ENCODE measurements at places on chromosomes 6 and 20. TPM values are rescaled to one million over a fixed set of nuclear protein-coding genes. Genes with fewer than 3 reads are reported as not detected.

The PAK5 gene
- not detected for total RNA-seq

- DNase-seq: no peak
Observed at GRCh38 chr6:135071541-135071940, 16.9 kb upstream of the HBS1L start.

The POM121L2 gene
- total RNA-seq: not detected

DNA sequence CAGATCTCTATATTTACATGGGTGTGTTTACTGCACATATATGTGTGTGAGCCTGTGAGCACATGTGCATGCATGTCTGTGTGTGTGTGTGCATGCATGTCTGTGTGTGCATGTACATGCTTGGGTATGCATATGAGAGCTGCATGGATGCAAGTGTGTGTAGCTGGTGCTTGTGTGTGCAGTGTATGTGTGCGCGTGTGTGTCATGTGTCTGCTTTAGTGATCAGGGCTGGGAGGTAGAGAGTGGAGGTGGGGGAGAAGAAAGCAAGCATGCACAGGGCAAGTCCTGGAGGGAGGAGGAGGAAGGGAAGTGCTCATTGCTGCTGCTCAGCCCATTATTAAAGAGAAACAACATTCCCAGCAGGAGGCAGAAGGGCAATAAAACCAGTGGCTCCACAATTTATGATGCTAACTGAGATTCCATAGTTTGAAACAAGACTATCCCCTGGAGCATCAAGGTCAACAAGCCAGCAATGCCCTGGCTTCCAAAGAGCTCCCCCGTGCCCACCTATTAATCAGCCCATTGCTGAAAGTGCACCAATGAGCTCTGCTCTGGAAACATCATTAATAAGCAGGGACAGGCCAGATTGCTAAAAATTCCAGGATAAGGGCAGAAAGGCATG lies 414.0 kb downstream of the MAFB start:
- no peak for DNase-seq

The DNAH8 gene
- 0.05 TPM for total RNA-seq

DNA sequence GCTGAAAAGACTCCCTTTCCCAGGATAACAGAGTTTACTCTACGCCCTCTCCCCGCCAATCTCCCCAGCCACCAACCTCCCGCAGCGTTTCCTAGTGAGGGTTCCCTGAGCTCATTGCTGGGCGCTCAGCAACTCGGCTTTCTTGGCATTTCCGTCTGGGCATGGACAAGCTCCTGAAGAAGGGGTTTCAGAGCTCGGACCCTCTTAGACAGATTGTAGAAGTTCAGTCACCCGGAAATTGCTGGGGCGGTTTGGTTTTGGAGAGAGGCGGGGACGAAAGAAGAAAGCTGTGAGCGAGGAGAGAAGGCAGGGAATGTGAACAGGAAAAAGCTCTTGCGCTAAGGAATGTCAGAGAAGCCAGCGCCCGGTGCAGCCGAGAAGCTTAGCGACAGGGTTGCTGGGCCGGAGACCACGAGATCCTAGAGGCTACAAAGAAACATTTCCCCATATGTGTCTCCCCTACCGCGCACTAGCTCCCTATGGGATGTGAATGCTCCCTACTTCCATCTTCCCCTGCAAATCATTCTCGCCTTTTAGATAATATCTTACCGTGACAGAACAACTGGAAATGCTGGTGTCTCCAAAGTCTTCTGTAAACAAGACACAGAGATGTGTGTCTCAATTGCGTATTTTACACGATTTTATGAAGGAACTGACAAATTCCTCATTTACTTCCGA lies 15.8 kb downstream of the POM121L2 start:
- DNase-seq: no peak

The SOX4 gene
- total RNA-seq: 10.3 TPM

DNA sequence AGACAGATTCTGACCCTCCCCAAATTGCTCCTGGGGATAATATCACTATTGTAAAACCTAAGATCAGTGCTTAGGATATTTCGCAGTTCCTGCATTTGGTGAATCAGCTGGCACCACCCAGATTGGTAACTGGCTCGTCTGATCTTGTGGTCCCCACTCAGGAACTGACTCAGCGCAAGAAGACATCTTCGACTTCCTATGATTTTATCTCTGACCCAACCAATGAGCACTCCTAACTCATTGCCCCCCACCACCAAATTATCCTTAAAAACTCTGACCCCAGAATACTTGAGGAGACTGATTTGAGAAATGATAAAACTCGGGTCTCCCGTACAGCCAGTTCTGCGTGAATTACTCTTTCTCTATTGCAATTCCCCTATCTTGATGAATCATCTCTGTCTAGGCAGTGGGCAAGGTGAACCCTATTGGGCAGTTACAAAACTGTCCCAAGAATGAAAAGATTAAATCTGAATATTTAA lies 55.7 kb upstream of the PRND start:
- no peak for DNase-seq

GRCh38 chr20:3224681-3225421 lies 14.1 kb downstream of the SLC4A11 start:
- no peak for DNase-seq

DNA sequence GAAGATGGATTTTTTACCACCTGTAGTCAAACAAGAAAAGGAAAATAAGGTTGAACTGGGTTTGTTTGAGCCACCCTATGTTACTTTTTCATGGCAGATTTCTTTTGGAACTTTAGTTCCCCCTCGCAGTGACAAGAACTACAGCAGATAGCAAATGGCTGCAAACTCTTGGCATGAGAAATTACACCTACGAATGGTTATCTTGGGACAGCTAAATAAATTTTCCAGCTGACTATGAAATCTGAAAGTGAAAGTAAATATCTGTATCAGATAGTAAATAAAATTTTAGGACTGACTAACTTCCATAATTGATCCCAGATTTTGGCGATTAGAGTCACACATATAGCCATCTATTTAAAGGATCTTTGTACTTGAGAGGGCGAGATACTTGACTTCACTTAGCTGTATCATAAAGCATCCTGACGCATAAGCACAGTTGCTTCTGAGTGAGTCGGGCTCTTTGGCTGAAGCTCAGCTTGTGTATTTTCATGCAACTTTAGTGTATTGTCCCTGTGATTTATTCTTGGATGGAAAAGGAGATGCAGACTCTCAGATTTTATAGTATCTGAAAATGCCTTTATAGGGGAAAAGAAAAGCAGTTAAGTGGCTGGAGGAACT lies 125.3 kb upstream of the B3GAT2 start:
- no peak for DNase-seq

- no peak for DNase-seq
Observed at GRCh38 chr6:111922454-111923297, 49.4 kb upstream of the FYN start.

The MOXD1 gene
- 2.0 TPM for total RNA-seq

DNA sequence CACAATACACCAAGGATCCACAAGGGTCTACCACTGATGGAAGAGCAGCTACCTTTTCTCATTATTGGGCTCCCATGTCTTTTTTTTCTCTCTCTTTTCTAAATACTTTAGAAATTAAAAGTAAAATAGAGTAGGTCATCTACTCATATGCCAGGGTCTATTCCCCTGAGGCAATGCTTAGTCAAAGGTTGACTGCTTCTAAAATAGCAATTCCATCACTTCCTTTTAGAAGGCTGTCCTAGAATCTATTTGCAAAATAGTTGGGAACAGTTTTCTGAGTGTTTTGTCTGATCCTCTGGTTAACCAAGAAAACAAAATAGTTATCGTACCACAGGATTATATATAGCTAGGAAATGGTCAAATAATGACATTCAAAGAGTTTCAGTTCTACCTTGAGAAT lies 174.1 kb downstream of the COL21A1 start:
- no peak for DNase-seq

The BEND6 gene
- 18.5 TPM for total RNA-seq

DNA sequence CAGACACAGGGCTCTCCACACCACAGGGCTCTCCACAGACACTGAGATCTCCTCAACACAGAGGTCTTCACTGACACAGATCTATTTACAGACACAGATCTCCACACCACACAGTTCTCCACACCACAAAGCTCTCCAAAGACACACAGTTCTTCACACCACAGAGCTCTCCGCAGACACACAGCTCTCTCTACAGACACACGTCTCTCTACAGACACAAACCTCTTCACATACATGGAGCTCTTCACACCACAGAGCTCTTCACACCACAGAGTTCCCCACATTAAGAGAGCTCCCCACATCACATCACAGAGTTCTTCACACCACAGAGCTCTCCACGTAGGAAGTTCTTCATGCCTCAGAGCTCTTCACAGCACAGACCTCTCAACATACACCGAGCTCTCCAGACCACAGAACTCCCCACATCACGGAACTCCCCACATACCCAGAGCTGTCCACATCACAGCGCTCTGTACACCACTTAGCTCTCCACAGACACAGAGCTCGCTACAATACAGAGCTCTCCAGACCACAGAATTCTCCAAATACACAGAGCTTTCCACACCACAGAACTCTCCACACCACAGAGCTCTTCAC lies 53.9 kb downstream of the ERMARD start:
- DNase-seq: peak; percentile 20

DNA sequence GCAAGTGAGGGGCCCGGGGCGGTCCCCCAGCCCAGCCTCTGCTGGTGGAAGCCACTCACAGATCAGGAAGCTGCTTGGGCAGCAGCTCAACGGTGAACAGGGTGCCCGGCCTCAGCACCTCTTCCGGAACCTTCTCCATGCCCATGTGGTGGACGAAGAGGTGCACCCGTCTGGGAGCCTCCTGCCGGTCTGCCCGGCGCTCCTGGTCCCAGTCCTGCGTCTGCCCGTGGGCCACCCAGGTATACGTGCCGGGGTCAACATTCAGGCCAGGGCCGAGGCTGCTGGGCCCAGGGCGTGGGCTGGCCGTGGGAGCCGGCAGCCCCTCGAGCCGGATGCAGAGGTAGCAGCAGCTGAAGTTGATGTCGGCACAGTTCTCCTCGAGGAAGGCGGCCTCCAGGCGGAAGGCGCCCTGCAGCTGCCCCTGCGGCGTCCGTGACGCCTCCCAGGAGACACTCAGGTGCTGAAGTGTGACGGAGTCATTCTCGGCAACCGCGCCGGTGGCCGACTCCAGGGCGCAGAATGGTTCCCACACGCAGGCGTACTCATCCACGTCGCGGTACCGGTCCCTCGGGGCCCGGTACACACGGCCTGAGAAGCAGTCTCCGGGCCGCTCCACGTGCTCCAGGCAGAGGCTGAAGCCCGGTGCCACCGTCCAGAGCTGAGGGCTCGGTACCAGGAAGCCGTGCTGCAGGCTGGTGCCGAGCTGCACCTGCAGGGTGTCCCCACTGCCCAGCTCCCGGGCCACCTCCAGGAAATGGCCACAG lies 8.7 kb downstream of the FNDC11 start:
- no peak for DNase-seq

The PRSS35 gene
- total RNA-seq: 2.8 TPM

DNA sequence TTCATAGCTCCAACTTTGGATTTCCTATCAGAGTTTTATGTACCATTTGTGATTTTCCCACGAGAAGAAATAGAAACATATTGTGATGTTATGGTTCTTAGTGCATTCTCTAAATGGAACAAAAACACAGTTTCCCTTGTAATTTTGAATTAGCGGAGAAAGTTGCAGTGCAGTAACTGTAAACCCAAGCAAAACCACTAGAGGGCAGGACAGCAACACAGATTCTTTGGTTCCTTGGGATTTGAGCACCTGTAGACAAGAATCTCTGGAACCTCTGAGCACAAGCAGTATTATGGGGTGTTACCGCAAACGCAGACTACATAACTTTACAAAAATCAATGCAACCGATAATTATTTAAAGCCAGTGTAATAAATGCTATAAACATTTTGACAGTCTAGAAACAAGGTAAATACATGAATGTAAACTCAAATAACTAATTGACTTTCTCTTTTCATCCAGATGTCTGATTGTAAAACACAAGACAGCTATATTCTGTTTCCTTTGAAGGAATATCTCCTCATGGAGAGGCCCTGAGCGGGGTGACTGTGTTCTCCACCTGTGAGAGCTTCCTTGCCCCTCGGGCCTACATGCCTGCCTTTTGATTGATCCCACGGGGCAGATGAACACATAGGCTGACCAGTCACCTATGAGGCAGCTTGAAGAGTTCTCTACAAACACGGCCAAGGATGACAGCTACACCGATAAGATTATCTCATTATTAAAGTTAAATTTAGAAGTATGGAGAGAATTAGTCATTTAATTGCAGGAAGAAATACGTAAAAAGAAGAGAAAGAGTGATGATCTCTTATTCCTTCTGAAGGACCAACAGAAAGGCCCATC lies 67.5 kb upstream of the COL21A1 start:
- no peak for DNase-seq

DNA sequence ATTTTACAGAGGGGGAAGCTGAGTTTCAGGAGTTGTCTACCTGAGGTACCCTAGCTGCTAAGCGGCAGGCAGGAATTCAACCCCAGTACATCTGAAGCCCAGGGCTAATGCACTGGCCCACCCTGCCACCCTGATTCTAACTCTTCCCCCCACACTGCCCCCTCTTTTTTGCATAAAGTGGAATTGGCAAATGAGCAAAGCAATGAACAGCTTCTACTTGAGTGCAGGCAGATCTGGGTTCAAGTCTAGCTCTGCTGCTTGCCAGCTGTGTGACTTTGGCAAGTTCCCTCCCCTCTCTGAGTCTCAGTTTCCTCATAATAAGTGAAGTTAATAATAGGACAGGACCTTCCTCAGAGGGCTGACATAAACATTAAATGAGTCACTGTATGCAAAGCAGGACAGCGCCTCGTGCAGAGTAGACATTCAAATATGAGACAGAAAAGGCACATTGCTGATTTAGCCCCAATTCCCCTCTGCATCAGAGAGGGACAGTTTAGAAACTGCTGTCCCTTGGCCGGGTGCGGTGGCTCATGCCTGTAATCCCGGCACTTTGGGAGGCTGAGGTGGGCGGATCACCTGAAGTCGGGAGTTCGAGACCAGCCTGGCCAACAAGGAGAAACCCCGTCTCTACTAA lies 4.7 kb downstream of the ADA start:
- DNase-seq: no peak

The VSX1 gene
- not detected for total RNA-seq

The FILIP1 gene
- total RNA-seq: 40.3 TPM

The CDH4 gene
- total RNA-seq: 0.19 TPM

DNA sequence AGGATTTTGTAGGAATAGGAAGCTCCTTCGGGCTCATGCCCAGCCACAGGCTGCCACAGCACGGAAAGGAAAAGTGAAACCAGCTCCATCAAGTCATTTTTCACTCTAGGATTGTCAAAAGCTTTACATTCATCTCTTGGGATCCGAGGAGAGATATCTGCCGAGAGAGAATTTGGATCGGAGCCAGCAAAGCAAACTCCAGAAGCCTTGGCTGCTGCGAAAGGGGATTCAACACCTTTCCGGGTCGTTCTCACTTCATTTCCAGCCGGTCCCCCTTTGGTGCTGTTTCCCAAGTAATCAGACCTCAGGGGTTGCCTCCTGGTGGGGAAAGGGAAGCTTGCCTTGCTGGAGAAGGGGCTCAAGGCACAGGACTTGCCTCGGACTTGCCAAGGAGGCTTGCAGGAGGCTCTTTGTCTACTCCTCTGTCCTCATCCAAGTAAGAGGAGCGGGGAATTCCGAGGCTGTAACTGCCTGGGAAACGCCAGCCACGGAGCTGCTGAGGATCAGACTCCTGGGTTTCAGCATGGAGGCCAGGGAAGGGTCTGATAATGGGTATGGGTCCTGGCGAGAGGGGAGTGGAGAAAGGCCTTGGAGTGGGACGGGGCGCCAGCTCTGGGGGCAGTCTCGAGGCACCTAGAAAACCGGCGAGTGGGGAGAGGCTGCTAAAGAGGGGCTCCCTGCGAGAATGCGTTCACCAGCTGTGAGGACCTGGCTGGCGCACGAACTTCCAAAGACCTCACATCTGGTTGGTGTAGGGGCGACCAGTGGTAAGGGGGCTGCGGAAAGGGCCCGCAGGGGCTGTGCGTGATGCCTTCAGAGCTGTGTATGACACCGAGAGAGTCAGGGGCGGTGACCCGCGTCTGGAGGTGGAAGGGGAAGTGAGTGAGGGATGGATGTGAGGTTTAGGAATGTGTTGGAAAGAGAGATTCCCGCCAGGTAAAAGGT lies 702 bp downstream of the ETV7 start:
- DNase-seq: peak; percentile 82
